ENCODE measurements at places on chromosomes 7 and 10.
A peak's percentile ranks its signal among the peaks of the same experiment; 100 is the strongest.

DNA sequence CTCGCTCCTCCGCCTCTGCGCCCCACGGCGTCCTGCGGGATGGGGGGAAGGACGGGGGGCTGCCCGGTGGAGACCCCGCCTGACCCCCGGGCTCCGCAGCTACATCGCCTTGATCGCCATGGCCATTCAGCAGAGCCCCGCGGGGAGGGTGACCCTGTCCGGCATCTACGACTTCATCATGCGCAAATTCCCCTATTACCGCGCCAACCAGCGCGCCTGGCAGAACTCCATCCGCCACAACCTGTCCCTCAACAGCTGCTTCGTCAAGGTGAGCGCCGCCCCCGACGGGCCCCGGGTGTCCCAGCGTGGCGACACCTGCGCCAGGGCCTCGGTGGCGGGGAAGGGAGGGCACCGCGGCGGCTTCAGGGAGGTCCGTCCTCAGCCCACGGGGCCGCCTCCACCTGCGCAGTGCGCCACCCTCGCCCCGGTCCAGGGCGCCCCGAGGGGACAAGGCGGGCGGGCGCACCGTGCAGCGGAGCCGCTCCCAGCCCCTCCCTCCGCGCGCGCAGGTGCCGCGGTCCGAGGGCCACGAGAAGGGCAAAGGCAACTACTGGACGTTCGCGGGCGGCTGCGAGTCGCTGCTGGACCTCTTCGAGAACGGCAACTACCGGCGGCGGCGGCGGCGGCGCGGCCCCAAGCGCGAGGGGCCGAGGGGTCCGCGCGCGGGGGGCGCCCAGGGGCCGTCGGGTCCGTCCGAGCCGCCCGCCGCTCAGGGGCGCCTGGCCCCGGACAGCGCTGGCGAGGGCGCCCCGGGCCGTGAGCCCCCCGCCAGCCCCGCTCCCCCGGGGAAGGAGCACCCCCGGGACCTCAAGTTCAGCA, 793 bp downstream of the FOXL3 start:
- no peak for DNase-seq

DNA sequence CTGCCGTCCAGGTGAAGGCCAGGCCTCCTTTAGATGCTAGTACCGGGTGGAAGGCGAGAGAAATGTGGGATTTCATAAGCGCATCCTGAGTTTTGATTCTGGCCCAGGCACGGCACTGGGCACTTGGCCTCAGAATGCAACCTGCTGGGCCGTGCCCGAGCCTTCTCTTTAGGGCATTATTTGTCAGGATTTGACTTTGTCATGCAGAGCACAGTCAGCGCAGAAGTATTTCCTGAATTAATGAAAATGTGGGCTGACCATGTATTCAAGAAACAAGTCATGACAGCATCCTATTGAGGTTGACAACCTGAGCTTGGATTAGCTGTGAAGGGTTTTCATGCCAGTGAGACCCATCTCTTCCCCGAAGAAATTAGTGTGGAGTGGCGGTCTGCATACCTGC, 34.4 kb downstream of the RCC1L start:
- DNase-seq: no peak

GRCh38 chr10:117240621-117241529, at the start of gene SLC18A2:
Gene SLC18A2, plus strand, starts transcription at chr10:117241114. Its CDS starts 580 bp downstream, at chr10:117241694.
- DNase-seq: no peak

GRCh38 chr7:124679586-124680225, 85.9 kb downstream of the GPR37 start:
- no peak for DNase-seq

- DNase-seq: peak; percentile 2
These were observed 7.5 kb upstream of the CSGALNACT2 start for GRCh38 chr10:43130770-43131171.

DNA sequence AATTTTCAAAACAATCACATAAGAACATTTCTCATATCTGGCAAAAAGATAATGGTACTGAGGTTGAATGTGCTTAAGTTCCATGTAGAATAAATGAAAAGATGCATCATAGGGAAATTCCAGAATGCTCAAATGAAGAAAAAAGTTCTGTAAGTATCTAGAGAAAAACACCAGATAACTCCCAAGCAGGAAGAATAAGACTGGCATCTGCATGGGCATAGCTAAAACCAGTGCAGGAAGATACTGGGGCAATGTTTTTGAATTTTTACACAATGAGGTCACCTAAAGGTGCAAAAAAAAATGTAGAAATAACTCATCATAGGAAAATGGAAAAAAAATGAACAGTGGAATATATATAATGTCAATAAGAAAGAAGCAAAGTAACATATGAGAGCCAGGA, 275.2 kb downstream of the BAMBI start:
- no peak for DNase-seq

DNA sequence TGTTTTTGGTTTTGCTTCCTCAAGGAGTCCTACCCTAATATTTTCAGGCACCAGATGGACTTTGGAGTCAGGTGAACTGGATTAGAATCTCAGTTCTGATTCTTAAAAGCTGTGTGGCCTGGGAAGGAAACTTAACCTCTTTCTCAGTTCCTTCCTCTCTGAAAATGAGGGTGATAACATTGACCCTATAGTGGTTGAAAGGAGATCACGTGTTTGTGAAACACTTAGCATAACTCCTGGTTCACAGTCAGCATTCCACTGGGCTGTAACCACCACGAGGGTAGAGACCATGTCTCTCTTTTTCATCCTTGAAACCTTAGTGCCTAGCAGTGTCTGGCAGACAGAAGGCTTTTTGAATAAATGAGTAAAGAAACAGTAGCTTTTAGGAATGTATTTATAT, 16.7 kb downstream of the LSMEM1 start:
- no peak for DNase-seq

DNA sequence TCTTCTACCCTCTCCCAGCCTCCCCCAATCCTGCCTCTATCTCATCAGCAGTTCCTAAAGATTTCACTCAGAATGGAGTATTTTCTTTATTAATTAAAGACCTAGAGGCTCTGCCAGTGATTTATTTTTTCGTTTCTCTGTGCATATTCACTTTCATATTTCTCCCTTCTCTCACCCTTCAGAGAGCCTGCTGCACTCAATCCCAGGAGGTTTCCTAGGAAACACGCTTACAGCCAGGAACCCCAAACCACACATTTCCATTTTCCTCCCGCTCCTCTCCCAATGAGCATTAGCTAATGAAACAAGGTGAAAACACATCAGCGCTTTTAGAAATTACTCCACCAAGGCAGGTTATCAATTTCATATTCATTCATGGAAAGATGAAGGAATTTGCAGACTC, 180.2 kb downstream of the FRMD4A start:
- no peak for DNase-seq

DNA sequence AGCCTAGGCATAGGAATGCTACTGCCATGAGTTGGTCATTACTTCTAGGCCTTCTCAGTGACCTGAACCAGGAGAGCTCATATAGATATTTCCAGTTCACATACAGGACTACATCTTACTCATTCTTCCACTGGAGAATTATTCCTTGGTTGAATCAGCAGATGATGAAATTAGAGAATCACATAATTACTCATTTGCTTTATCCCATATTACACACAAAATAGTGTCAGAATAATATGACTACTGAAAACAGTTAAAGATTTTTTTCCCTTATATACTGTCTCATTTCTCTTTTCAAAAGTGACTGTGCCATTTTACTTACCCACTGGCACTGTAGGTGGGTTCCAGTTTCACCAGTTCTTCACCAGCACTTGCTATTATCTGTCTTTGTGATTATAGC, 18.5 kb downstream of the BMS1 start:
- DNase-seq: no peak

DNA sequence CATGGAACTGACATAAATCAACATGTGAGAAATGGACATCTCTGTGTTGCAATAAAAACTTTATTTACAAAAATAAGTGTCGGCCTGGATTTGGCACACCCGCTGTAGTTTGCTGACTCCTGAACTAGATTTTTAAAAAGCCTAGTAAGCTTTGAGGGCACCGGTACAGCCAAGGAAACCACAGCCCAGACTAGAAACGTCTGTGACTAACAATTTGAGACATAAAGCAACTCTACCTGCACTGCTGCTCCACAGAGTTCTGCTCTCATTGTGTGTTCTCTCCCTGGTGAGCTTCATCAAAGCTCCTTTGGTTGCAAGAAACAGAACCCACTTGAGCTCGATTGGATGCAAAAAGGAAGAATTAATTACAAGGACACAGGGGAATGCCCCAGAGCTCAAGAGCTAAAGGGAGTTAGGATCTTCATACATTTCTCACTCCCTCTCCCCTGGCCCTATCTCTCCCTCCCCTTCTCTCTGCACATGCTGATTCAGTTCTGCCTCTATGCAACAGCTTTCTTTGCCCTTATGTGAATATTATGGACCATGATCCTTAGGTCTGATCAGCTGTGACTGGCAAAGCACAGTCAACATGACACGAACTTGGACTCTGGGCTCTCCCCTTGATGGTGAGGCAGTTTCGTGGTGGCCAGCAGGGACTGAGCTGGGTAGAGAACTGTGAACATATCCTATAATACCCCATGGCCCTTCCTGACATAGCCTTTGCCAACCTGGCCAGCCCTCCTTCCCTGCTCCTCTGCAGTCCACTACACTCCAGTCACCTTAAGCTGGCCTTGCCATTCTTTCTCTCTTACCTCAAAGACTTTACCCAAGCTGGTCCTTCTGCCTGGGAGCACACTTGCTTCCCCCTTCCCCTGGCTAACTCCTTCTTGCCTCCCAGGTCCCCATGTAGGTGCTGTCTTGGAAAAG, 77.5 kb upstream of the YAE1 start:
- no peak for DNase-seq

- DNase-seq: no peak
These were observed 2.8 kb upstream of the FAM53B start for GRCh38 chr10:124746992-124747391.

GRCh38 chr10:132173185-132173584, 13.6 kb upstream of the DPYSL4 start:
- DNase-seq: no peak

DNA sequence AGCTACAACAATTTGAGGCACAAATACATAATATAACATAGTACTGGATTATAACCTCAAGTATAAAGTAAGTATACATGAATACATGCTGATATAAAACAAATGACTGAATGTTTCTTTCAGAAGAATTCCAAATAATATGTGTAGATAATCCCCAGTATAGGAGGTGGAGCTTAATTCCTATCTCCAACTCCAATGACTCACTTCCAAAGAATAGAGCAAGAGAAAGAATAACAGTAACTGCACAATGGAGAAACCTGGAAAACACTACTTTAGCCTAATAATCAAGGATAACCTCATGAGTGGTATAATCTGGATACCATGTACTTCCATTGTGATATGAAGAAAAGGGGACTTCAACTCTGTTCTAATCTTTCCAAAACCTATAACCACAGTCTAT, 13.7 kb upstream of the SEMA3C start:
- no peak for DNase-seq

GRCh38 chr10:97590748-97591495, 1.4 kb downstream of the C10orf62 start:
- DNase-seq: no peak

DNA sequence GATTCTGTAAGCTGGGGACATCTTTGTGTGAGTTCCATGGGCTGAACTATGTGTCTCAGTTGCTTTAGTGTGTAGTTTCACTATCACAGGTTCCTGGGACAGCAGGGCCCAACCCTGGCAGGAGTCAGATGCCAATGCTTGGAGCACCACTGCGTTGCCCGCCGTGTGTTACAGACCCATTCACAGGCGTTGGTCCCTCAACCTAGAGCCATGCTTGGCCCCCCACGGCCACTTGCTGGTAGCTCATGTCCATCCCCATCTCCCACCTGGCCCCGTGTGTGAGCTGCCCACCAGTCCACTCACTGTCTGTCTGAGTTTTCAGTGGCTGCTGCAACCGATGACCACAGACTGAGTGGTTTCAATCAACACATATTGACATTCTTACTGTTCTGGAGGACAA, 546.9 kb downstream of the TCERG1L start:
- DNase-seq: no peak

- DNase-seq: no peak
These were observed 11.7 kb downstream of the DNAJB6 start for GRCh38 chr7:157348548-157348947.

- DNase-seq: no peak
These were observed 50.0 kb upstream of the ITGB8 start for GRCh38 chr7:20280475-20281351.

DNA sequence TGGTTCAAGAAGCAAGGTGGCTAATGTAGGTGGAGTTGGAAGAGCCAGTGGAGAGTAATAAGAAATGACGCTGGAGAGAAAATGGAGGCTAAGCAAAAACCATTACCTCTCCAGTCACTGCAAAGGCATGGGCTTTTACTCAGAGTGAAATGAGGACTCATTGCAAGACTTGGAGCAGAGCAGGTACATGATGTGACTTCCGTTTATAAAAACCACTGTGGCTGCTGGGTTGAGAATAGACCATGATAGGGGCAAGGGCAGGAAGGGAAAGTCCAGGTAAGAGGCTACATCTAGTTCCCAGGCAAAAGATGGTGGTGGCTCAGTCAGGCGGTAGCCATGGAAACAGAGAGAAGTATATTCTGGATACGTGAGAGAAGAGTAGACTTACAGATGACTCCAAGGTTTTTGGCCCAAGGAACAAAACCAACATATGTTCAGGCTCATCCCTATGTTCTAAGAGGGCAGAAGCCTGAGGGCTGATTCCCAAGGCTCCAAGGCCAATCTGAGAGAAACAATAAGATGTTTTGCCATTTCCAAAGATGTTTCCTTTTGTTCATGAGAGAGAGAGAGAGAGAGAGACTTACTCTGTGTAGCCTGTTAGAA, 21.5 kb upstream of the PDE1C start:
- no peak for DNase-seq

DNA sequence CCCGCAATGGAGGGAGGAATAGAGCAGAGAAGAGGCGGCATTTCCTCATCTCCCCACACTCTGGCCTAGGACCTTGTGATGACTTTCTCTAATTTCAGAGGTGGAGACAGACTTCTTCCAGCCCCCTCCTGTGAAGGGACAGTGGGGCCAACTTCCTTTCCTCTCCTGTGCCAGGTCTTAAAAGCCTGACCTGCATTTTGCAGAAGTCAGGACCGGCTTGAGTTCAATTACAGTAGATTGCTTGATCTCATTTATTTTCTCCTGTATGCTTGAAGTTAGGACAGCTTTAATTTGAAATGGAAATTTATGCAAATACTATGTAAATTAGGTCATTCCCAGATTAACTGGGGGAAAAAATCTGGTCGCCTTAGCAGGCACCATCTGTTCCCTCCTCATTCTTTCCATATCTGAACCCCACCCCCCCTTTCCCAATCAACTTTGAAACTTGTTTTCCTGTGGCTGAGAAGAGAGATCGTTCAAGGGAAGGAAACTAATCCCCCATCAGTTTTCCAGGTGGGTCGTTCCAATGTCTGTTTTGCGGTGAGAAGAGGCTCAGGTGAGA, 57.1 kb downstream of the SYPL1 start:
- DNase-seq: no peak

- no peak for DNase-seq
These were observed 740.5 kb downstream of the SORCS1 start for GRCh38 chr10:106424054-106424453.

- no peak for DNase-seq
These were observed 71.9 kb upstream of the TOMM7 start for GRCh38 chr7:22894546-22894945.

GRCh38 chr7:142919656-142920055, 13.9 kb downstream of the TRPV5 start:
- DNase-seq: no peak

GRCh38 chr7:30617359-30617758, 22.7 kb downstream of the GARS1 start:
- no peak for DNase-seq

GRCh38 chr10:110407301-110408170, 90.2 kb upstream of the DUSP5 start:
- no peak for DNase-seq

GRCh38 chr7:116150588-116150987, 59.8 kb upstream of the TES start:
- peak; percentile 38 for DNase-seq
